ENCODE measurements at places on chromosomes 1 and 21. TPM values are rescaled to one million over a fixed set of nuclear protein-coding genes. Genes with fewer than 3 reads are reported as not detected.

CYYR1 gene
- 6.3 TPM for total RNA-seq

- no peak for DNase-seq
Measured at GRCh38 chr1:232112076-232112475, 485.5 kb downstream of the DISC1 start.

- peak; percentile 52 for DNase-seq
Measured at GRCh38 chr1:6260961-6261614, at the start of gene GPR153. TSS of gene GPR153 (minus strand) at chr1:6261098. CDS start at chr1:6254905, 6,193 bp downstream.

MARK1 gene
- total RNA-seq: 0.65 TPM

OR2T33 gene
- not detected for total RNA-seq

DNA sequence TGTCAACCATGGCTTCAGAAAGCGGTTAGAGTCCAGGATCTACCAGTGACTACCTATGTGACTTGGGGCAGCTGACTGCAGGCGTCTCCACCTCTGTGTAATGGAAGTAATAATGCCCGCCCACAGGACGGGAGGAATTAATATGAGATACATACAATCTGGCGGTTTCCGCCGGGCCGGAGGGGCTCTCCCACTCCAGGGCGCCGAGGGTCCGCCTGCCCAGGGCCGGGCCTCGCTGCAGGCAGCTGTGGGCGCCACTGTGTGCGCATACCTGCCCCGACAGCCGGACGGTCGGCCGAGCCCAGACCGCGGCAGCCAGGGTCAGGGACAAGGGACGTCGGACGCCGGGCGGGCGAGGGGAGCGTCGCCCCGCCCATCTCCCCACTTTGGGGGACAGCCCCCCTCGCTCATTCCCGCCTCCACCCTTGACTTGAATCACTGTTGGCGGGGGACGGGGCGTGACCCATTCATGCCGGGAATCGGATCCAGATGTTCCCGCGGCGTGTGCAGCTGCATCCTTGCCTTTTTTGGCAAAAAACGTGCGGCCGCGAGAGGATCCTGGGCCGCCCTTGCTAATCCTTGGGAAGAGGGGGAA, 6.0 kb upstream of the SF3A3 start:
- DNase-seq: no peak

ELK4 gene
- total RNA-seq: 26.4 TPM

- DNase-seq: peak; percentile 75
Measured at GRCh38 chr1:88983791-88984559, 8.5 kb downstream of the KYAT3 start.

DNA sequence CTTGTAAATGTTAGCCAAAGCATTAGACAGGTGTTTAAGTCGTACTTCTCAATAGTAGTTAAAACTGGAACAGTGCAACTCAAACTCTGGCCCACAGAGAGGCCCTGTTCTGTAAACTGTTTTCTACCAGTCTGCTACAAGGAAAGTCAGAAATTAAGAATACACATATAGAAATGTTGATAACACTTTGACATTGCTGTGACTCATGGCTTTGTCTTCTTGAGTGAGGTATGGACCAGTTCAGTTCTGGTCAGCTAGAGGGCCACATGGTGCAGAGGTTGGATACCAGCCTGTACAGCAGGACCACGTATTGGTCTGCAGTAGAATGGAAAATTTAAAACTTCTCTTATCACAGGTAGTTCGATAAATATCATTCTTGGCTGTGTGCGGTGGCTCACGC, 22.3 kb downstream of the ZBTB8B start:
- DNase-seq: peak; percentile 10

DNA sequence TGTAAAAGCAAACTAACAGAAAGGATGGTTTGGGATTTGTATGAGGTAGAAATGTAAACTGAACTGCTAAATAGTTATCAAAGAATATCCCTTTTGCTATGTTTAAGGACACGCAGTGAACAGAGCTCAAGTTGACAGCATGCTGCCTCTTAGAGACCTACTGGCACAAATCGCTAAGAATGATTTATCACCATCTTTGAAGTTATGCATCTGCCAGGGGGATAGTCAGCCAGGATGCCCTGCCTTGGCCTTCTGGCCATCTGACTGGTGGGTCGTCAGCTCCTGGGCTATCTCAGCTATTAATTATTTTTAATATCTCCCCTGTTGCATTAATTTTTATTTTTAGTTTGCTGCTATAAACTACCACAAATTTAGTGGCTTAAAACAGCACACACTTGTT, 334.8 kb upstream of the KAZN start:
- no peak for DNase-seq
